ENCODE measurements at places on chromosomes 11 and 22. TPM values are rescaled to one million over a fixed set of nuclear protein-coding genes. Genes with fewer than 3 reads are reported as not detected.

RFPL1 gene
- not detected for total RNA-seq

TMEM45B gene
- not detected for total RNA-seq

TRIM49 gene
- total RNA-seq, result not detected

CWC15 gene
- 60.8 TPM for total RNA-seq

PGA3 gene
- 0.97 TPM for total RNA-seq

IL17REL gene
- total RNA-seq, result not detected

LRRC74B gene
- not detected for total RNA-seq

FBLN1 gene
- total RNA-seq, result 251 TPM

VSIG10L2 gene
- total RNA-seq, result 0.56 TPM

CCDC116 gene
- 0.44 TPM for total RNA-seq
